ENCODE measurements at places on chromosomes 2 and 18.

DNA sequence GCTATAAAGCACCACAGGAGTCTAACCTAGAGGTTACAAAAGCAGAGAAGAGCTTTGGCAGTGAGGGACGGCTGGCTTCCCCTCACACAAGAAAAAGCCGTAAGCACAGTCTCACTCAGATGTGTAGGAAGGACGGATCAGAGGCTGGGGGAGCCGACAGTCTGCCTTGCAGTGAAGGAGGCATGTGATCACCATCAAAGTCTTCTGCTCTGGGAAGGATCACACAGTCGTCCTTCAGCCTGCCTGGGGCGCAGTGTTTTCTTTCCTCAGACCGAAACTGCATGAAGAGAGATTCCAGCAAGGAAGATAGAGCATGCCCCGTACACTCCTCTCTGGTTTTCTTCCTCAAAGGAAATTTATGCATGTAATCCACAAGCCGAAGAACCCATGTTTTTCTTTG, 24.1 kb downstream of the GATA6 start:
- no peak for DNase-seq

- no peak for DNase-seq
Measured at GRCh38 chr2:64533882-64534281, 9.8 kb downstream of the AFTPH start.

DNA sequence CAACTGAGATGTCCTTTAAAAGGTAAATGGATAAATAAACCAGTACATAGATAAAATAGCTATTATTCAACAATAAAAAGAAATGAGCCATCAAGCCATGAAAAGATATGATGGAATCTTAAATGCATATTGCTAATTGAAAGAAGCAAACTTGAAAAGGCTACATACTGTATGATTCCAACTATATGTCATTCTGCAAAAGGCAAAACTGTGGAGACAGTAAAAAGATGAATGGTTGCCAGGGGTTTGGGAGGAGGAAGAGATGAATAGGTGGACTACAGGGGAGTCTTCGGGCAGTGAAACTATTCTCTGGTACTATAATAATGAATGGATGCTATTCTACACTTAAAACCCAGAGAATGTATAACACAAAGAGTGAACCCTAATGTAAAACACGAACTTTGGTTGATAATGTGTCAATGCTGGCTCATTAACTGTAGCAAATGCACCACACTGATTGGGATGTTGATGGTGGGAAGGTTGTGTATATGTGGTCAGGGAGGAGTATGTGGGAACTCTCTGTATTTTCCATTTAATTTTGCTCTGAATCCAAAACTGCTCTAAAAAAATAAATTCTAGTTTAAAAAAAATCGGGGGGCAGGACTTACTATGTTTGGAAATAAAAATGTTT, 73.7 kb upstream of the MYCN start:
- DNase-seq: no peak

DNA sequence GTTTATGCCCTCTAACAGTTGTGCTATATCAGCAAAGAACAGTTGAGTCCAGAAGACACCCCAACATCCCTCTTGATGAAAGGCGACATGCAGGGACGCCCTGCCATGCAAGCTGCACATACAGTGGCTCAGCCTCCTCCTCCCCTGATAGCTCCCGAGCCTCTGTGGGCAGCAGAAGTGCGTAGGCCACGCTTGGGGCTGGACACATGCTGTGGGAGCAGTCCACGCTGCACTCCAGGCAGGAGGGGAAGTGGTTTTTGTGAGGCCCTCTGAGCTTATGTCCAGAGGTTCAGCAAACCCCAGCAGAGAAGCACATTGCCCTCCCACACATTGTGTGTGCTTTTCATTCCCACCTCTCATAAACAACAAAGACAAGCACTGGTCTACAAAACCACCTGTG, 162.1 kb downstream of the SEPTIN10 start:
- DNase-seq: no peak

DNA sequence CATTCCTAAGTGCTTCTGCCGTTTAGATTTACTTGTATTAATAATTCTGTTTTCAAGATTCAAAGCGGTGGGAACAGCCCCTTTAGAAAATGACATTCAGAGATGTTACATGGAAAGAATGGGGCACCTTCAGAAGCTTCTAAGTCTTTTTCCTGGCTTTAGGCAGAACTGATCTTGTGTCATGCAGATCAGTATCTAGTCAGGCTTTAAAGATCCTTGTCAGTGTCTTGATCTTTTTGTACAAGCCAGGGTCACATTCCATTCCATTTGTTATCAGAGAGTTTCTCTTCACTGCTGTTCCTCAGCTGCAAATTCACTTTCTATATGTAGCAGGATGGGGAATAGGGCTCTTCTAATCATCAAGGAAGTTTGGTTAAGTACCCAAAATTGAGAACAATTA, 275.3 kb downstream of the DCC start:
- no peak for DNase-seq

- DNase-seq: no peak
Measured at GRCh38 chr2:61950571-61951315, 45.3 kb downstream of the COMMD1 start.

DNA sequence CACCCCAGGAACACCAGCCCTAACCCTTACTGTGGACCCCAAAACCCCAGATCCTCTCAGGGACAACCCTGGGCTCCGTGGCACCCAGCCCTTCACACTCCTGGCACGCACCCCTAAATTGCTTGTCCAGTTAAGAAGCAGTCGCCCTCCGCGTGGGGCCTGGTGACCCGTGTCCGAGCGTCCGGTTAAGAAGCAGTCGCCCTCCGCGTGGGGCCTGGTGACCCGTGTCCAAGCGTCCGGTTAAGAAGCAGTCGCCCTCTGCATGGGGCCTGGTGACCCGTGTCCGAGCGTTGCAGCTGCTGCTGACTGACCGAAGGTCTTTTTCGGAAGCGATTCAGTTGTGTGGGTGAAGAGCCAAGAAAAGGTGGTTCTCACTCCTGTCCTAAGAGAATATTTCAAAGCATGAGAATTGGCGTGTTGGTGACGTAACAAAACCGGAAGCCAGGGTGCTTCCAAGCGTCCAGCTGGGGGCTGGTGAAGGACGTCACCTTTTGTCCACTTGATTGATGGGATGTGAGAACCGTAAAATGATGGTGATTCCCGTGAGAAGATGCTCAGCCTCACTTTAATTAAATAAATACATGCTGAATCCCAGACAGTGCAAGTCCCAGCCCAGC, 70.5 kb downstream of the KCNG2 start:
- DNase-seq: no peak

DNA sequence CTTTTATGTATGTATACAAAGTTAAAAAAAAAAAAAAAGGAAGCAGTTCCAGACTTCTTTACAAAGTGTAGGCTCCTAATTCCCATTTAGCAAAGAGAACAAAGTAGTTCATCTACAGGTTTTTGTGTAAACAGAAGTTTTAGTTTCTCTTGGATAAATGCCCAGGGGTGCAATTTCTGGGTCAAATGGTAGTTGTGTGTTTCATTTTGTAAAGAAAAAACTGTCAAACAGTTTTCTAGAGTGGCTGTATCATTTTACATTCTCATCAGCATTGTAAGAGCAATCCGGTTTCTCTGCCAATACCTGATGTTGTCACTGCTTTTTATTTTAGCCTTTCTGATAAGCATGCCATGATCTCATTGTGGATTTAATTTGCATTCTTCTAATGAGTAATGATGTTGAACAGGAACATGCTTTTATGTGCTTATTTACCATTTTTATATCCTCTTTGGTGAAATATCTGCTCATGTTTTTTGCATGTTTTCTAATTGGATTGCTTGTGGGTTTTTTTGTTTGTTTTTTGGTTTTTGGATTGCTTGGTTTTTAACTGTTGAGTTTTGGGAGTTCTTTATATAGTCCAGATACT, 16.6 kb upstream of the PSME4 start:
- no peak for DNase-seq

GRCh38 chr18:69435000-69435399, 34.3 kb downstream of the DOK6 start:
- no peak for DNase-seq

GRCh38 chr18:55453186-55453585, 134.8 kb downstream of the TCF4 start:
- no peak for DNase-seq

GRCh38 chr18:34131006-34131405, 93.7 kb downstream of the NOL4 start:
- DNase-seq: no peak

- peak; percentile 52 for DNase-seq
Measured at GRCh38 chr2:237411092-237411601, 2.8 kb downstream of the COL6A3 start.

DNA sequence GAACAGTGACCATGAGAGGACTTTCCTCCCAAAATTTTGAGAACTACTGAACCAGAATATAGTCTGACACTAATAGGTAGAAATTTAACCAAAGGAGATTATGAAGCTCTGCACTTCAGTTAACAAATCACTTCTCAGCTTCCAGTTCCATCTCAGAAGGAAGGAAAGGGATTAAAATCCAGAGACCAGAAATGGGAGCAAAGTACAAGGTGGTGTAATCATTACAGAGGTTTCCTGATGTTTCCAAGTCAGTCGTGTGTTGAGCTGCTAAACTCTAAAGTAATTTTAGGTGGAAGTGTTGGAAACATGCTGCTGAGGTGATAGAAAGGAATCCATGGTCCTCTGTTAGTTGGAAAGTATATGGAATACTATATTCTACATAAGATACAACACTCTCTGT, 10.8 kb downstream of the TYMS start:
- no peak for DNase-seq

- no peak for DNase-seq
Measured at GRCh38 chr2:228079194-228079593, 102.3 kb downstream of the SPHKAP start.

- no peak for DNase-seq
Measured at GRCh38 chr2:57278451-57278850, 768.2 kb upstream of the VRK2 start.
